ENCODE measurements at places on chromosomes 1 and 21.

GRCh38 chr1:222081859-222082258 lies 340.0 kb upstream of the DUSP10 start:
- DNase-seq, result no peak

DNA sequence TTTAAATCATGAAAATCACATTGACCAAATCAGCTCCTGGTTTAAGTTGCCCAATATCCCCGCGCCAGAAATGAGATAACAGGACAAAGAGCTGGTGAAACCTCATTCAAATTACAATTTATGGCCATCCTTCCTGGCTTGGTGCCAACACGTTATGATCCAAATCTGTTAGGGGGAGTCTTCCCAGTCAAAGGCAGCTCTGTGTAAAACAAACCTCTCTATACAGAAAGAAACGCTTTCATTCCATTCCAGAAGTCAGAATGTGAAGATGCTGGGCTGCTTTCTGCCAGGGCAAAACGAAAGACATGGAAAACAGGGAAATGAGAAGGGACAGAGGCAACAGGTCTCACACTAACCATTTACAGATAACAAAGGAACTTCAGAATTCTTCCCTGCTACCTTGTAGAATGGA lies 53.5 kb upstream of the TIAM1 start:
- no peak for DNase-seq

GRCh38 chr1:1006305-1007159 lies 6.6 kb upstream of the HES4 start:
- DNase-seq, result no peak

GRCh38 chr1:73784026-73784425 lies 413.9 kb downstream of the LRRIQ3 start:
- DNase-seq, result no peak

DNA sequence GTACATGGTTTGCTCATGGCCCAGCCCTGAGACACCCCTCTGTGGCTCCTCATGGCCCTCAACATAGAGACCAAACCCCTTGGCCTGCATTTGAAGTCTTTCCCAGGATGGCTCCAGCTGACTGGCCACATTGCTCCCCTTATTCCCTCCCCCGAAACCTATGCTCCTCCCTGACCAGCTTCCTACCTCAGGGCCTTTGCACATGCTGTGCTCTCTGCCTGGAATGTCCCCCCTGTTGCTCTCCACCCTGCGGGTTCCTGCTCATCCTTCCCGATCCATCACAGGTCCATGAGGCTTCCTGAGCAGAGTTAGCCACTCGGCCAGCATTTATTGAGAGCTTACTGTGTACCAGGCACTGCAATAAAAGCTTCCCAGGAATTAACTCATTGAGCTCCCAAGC lies 70.9 kb upstream of the SELENON start:
- DNase-seq, result no peak

DNA sequence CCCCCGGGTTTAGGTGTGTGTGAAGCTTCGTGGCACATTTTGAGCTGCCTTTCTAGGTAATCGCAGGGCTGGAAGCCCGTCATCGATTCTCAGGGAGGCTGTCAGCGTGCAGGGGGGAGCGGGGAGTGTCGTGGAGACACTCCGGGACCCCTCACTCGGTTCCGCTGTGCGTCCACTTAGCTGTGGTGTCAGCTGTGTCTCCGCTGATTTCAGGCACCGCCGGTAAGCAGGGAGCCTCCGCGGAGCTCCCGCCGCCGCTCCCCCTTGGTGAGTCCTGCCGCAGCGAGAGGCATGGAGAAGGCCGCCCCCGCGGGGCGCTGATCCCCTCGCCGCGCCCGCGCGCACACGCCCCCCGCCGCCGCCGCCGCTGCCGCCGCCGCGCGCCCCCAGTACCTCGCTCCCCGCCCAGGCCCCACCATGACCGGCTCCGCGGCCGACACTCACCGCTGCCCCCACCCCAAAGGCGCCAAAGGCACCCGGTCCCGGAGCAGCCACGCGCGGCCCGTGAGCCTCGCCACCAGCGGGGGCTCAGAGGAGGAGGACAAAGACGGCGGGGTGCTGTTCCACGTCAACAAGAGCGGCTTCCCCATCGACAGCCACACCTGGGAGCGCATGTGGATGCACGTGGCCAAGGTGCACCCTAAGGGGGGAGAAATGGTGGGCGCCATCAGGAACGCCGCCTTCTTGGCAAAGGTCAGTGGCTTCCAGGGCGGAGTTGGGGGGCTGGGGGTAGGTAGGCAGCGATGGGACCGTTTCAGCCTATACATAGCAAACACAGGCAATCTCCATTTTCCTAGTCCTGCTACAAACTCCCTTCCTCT lies 995 bp downstream of the VASH2 start:
- no peak for DNase-seq

GRCh38 chr1:230307213-230307612 lies 118.9 kb downstream of the PGBD5 start:
- no peak for DNase-seq
